Ammon's horn (tissue), 1 donor: ENCODE measurements at places on chromosomes 7 and 10.

- no peak for DNase-seq
Observed at GRCh38 chr10:76122056-76122455, 690.6 kb downstream of the LRMDA start.

DNA sequence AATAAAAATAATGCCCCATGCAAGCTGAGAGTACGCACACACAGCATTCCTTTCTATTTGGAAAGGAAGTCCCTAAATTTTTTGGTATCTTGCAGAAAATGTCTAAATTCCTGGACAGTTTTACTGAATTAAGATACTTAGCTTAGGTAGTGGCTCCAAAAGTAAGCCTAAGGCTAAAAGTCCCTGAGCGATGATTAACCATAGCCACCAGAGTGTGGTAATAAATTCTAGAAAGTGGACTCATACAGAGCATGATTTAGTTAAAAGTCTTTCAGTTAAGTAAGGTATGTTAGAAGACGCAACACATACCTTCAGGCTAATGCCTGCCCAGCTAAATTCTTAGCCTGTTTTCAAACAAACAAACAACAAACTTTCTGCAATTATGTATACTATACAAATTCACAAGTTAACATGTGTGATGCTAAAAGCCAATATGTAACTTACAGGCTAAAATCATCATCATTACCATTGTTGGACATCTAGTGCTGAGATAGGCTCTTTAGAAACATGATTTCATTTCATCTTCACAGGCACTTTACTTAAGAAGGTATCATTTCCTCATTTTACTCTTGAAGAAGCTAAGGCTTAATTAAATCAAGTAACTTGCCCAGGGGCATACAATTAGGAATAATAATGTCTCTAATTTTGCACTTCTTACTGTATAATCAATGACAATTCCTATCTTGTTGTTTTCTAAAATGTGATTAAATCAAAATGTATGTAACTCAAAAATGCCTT is 261.4 kb upstream of the YAE1 start:
- DNase-seq, result no peak

- no peak for DNase-seq
Observed at GRCh38 chr7:91165846-91166230, 98.4 kb upstream of the FZD1 start.

- DNase-seq, result no peak
Observed at GRCh38 chr10:61125560-61126170, 181.7 kb upstream of the RHOBTB1 start.

DNA sequence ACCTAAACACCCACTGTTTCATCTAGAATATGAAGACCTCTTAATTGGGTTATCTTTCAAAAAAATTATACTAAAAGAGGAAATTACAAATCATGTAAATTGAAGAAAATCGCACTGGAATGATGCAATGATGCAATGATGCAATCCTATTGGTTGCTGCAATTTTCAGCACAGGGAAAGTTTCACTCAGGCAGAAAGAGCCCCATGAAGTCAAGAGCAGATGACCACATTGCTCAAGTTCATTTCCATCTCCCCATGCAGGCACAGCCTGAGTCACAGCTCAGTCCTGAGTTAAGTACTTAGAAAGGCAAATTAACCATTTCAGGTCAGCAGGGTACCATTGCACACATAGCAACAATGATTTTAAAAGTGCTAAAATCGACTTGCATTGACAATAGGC is 180.3 kb upstream of the MYO3A start:
- DNase-seq, result no peak
